ENCODE measurements at places on chromosomes 7 and 10.

GRCh38 chr7:563629-564170 lies 44.1 kb upstream of the PDGFA start:
- DNase-seq, result no peak

GRCh38 chr10:55378196-55378595 lies 577.2 kb upstream of the PCDH15 start:
- no peak for DNase-seq

- DNase-seq, result no peak
These were observed 285.1 kb upstream of the SP8 start for GRCh38 chr7:21071561-21072501.

DNA sequence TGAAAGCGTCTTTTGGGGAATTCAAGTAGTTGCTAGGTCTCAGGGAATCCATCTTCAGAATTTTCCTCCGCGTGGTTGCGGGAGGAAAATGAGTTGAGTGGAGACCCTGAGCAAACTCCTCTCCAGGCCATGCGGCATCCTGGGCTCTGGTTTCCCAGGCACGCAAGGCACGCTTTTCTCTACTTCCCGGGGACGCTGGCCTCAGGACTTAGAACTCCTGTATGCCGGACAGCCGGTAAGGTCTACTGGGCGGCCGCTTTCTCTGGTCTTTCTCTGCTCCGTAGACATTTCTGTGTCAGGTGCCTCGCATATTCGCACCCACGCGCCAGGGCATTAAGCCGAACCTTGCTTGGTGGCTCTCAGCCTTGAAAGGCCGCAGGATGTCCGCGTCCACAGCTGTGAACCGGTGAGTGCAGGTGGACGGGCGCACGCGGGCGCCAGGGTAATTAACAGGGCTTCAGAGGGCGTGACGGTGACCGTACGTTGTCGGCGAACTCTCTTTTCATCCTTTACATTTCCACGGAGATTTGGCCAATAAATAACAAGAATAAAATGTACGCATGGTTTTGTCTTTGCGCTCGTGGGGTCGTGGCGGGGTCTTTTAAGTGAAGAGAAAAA lies 992 bp upstream of the RBM20 start:
- DNase-seq, result no peak

DNA sequence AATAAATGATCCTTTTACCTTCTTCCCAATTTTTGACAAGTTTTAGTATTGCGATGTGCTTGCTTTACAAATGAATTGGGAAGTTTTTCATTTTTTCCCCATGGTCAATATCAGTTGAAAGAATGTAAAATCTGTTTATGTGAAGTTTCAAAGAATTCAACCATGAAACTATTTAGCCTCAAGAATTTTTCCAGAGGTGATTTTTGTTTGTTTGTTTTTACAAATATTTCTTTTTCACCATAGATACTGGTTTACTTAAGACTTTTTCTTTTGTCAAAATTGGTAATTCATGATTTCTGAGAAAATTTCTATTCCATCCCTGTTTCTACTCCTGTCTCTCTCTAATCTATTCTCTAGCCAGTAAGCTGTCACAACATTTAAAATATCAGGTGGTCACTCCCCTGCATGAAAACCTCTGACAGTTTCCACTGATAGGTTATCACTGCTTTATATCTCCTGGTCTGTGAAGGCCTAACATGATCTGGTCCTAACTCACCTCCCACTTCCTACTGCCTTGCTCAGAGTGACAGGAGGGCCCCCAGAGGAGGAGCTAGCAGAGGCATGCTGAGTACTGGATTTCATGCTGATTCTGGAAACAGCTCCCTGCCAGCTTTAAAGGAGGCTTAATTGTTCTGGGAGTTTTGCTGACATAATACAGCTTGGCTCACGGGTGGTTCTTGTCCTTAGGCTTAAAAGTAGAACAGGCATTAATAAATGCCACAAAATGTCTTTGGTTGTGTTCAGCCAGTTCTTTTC lies 7.6 kb upstream of the ARMS2 start:
- DNase-seq, result no peak

DNA sequence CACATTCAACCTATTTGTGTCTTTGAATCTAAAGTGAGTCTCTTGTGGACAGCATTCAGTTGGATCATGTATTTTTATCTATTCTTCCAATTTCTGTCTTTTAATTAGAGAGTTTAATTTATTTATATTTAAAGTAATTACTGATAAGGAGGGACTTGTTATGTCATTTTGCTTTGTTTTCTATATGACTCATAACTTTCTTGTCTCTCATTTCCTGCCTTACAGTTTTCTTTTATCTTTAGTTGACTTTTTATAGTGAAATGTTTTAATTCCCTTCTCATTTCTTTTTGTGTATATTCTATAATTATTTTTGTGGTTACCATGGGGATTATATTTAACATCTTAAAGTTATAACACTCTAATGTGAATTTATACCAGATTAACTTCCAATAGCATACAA lies 7.3 kb upstream of the ZNF518A start:
- no peak for DNase-seq

DNA sequence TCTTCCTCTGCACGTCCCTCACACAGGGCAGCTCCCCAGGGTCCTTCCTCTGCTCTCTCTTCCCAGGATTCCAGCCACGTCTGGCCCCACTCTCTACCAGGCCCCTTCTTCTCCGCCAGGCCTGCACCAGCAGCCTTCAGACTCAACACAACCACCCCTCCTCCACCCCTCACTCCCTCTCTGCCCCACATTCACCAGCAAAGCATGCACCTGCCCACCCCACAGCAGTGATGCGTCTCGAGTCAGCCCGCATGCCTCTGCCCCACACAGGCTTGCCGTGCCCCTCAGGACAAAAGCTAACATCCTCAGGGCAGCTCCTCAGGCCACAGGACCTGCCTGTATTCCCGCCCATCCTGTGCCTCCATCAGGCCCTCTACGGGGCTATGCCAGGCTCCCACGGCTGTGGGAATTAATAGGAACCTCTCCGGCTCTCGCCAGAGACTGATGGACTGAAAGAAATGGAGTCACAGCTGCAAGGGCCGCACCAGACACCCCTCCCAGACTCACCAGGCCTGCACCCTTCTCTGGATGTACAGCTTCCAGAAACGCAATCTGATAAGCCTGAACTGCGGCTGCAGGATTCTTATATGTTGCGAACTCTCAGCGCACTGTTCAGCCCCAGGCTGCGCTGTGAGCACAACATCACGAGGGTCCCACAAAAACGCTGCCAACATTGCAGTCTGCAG lies 100.1 kb downstream of the CYTH3 start:
- DNase-seq, result no peak

DNA sequence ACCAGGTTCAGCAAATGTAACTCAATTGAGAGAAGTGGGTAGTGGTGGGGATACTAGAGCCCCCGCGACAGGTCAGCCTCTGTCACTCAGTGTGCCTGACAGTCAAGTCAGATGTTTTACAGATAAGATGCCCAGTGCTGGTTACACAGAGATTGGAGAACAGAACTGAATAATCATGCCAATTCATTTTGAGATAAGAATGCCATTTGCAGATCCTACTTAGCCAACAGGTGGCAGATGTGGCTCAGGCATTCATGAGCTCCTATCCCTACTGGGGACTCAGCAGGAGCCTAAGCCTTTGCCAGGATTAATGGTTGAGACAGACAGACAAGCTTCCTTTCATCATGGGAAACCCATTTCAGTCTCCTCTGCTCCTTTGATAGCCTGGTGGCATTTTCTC lies 137.8 kb downstream of the MAPK8 start:
- DNase-seq, result no peak

DNA sequence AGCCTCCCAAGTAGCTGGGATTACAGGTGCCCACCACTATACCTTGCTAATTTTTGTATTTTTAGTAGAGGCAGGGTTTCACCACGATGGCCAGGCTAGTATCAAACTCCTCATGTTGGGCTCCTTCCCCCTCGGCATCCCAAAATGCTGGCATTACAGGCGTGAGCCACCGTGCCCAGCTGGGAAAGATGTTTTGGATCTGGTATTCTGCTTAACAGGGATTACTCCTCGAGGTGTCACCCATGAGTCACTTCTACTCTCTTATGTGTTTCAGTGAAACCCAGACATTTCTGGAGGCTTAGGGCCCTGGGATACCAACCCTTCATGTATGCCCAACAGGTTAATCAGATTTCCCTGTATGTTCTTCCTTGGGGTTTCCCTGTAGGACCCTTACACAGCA lies 11.8 kb upstream of the OPN4 start:
- DNase-seq, result no peak

DNA sequence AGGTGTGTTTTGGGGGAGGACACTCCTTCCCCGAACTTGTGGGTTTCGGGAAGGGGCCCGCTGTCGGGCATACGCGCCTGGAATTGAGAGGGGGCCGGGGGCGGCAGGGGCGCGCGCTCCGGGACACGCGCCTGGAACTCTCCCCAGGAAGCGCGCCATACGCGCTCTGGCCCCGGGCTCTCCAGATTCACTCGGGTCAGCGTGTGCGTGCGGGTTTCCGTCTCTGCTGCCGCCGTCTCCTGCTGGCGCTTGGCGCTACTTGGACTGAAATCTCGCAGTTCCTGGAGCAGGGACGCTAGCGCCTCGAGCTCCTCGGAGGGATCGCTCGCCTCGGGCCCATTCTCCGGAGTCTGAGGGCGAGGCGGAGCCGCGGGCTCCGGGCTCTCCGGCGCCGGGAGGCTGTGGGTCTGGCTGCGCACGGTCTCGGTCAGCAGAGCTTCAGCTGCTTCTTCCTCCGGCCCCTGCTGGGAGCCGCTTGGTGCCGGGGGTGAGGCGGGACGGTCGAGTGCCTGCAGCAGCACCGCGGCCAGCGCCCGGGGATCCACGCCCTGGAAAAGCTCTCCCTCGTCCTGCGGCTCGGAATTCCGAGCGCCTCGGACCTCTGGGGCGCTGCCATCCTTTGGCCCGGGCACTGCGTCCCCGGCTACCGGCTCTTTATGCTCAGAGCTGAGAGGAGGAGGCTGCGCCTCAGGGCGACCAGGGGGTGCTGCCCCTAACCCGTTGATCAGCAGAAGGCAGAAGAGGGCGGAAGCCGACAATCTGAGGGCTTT lies 1.1 kb downstream of the VGF start:
- no peak for DNase-seq

DNA sequence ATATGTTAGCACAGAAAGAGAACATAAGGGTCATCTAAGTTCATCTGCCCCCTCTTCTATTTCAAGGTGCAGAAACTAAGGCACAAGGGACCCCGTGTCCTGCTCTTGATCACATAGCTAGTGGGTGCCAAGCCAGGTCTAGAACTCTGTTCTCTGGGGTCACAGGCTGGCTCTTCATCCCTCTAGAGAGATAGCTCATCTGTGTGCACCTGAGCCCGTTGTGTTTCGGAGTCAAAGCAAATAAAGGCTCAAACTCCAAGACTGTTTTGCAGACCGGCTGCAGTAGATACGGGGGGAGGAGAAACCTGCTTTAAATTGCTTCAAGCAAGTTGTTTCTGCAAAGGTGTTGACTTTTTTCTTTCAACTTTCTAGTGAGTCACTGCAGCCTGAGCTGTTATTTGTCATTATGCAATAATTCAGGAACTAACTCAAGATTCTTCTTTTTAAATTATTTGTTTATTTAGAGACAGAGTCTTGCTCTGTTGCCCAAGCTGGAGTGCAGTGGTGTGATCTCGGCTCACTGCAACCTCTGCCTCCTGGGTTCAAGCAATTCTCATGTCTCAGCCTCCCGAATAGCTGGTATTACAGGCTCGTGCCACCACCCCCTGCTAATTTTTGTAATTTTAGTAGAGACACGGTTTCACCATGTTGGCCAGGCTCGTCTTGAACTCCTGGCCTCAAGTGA lies 6.5 kb downstream of the BLVRA start:
- DNase-seq, result no peak

- DNase-seq, result no peak
These were observed 4.0 kb upstream of the PKD1L1 start for GRCh38 chr7:47952224-47952623.

DNA sequence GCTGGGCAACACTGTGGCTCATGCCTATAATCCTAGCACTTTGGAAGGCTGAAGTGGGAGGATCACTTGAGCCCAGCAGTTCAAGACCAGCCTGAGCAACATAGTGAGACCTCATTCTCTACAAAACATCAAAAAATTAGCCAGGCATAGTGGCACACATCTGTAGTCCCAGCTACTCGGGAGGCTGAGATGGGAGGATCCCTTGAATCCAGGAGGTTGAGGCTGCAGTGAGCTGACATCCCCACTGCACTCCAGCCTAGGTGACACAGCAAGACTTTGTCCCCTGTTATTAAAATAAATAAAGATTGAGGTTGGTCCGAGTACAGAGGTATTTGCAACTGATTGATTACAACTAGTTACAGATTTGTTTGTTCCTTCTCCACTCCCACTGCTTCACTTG lies 44.1 kb downstream of the SKIDA1 start:
- DNase-seq, result no peak

DNA sequence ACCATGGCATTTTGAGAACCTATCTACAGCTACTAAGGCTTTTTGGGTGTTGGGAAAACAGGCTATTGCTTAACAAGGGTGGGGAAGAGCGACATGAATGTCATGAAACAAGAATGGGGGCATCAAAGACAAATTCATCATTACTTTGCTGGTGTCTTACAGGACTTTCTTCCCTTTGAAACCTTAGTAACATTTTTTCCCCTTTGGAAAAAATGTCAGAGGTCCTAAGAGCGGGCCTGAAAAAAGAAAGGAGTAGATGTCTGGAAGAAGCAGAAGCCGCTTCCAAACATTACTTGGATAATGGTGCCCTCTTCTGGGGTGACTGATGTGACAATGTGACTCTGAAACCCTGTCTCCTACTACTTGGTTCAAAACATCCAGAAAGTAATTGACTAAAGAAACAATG lies 3.8 kb upstream of the DDX50 start:
- no peak for DNase-seq

- no peak for DNase-seq
These were observed 3.0 kb downstream of the LAMB1 start for GRCh38 chr7:107999779-108000560.

DNA sequence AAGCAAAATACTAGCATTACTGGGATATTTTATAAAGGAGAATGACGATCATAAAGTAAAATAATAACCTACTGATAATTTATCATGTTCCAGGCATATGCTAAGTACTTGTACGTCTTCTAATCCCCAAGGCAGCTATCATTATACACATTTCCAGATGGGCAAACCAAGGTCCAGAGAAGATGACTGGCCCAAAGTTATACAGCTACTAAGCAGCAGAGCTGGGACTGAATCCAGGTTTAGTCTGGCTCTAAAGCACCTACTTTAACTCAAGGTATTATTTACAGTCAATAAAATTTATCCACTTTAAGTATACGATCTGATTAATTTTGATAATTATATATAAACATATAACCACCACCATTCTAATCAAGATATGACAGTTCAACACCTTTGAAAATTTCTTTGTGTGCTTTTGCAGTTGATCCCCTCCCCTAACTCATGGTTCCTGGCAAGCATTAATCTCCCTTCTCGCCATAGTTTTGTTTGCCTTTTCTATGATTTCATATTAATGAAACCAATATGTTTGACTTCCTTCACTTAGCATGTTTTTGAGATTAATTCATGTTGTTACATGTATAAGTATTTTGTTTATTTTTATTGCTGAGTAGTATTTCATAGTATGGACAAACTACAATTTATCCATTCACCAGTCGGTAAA lies 126.7 kb downstream of the CPEB3 start:
- no peak for DNase-seq

DNA sequence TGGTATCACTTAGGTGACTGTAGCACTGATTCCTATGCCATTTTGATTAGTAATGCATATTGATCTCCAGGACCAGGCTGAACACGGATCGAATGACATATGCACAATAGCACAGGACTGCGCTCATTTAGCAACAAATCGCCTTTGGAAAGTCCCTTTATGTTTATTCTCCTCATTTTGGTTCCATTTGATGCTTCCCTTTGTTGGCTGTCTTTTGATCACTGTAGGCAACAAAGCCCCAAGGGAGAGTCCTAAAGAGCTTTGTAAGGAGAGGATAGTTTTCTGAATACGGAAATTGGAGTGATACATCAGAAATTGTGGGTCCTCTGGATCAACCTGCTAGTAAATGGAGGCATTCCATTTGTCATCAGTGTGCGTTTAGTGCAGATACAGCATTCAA lies 1111.4 kb downstream of the SORCS1 start:
- DNase-seq, result no peak

- DNase-seq, result no peak
These were observed 133.8 kb upstream of the HDAC9 start for GRCh38 chr7:18361756-18362155.
